Upper lobe of right lung (tissue), 1 donor: ENCODE measurements at places on chromosomes 1 and 21. TPM values are rescaled to one million over a fixed set of nuclear protein-coding genes. Genes with fewer than 3 reads are reported as not detected.

BATF3 gene
- 10.0 TPM for total RNA-seq

NID1 gene
- 60.5 TPM for total RNA-seq

DHDDS gene
- 41.1 TPM for total RNA-seq

KCNK1 gene
- total RNA-seq, result 7.3 TPM

ACTN2 gene
- total RNA-seq, result 2.8 TPM

PCBP3 gene
- total RNA-seq, result 3.8 TPM

GBP7 gene
- 0.32 TPM for total RNA-seq

KRTAP19-1 gene
- total RNA-seq, result not detected

GRCh38 chr1:8435569-8436071 lies 117.7 kb downstream of the SLC45A1 start:
- no peaks in the 10 kb centered on the region for H3K36me3 ChIP-seq
- no peak overlapping the region for H3K4me3 ChIP-seq
- no peak for DNase-seq
- H3K27me3 ChIP-seq, result no peaks in the 10 kb centered on the region
- no peak overlapping the region for H3K27ac ChIP-seq
- peaks cover 16% of the 10 kb centered on the region for H3K4me1 ChIP-seq

DNA sequence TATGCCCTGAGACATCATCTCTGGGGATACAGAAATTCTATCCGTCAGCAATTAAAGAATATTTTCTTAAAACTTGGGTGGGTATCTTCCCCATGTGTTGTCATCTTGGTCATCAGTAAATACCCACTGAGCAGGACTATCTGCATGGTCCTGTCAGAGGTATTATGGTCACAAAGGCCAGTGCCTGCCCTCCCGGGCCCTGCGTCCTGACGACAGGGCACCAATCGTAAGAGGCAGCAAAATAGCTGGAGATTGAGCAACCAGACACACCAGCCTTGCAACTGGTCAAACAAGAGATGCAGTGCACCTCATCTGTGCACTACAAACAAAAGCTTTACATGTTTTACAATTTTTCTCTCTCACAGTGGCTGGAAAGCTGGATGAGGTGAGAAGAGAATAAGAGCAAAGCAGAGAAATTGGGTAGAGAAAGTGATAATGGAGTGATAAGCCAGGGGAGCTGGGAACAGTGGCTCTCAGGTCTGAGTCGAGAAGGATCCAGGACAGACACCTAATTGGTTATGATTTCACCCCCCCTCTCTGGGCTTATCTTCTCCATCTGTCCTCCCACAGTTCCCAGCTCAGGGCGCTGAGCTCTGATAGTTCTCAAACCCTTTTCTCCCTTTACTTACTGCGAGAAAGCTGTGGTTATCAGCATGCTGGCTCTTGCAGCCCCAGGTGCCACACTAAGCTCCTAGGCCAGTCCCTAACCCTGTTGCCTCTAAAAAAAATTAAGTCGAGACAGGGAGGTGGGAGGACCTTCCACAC lies 8.8 kb upstream of the SRP9 start:
- peaks cover 54% of the 10 kb centered on the region for H3K4me1 ChIP-seq
- H3K27ac ChIP-seq, result peak overlapping the region; percentile 75
- H3K27me3 ChIP-seq, result no peaks in the 10 kb centered on the region
- no peaks in the 10 kb centered on the region for H3K36me3 ChIP-seq
- no peak overlapping the region for H3K4me3 ChIP-seq

DNA sequence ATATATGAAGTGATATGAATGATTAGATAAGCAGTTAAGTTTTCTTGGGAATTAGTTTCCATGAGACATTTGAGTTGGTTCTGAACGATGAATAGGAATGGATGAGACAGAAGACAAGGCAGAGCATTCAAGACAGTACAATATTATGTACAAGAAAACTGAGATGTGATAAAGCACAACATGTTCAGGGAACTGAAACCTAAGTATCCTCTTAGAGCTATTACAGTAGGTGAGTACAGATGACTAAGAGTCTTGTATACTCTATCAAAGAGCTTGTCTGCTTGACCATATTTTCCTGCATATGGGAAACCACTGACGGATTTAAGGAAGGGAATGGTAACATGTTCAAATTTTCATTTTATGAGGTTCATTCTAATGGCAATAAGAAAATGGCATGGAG lies 61.6 kb downstream of the NME7 start:
- no peak overlapping the region for H3K27ac ChIP-seq
- H3K36me3 ChIP-seq, result no peaks in the 10 kb centered on the region
- no peak for DNase-seq
- H3K27me3 ChIP-seq, result no peaks in the 10 kb centered on the region
- no peak overlapping the region for H3K4me3 ChIP-seq
- H3K4me1 ChIP-seq, result no peaks in the 10 kb centered on the region

DNA sequence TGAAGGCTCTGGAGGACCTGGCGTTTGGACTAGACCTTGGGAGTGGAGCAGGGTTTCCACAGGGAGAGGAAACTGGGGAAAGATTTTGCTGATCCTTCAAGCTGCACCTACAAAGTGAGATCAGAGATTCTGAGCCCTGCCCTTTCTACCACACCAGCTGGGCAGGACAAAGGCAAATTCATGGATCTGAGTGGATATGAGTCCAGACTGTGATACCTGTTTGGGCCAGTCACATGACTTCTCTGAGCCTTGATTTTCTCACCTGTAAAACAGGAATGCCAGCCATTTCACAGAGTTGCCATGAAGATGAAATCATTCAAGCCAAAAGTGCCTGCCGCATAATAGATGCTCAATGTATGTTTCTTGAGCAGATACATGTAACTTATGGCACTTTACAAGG lies 4.9 kb upstream of the RASSF5 start:
- no peak overlapping the region for H3K4me3 ChIP-seq
- H3K4me1 ChIP-seq, result peaks cover 51% of the 10 kb centered on the region
- H3K27ac ChIP-seq, result no peak overlapping the region
- no peaks in the 10 kb centered on the region for H3K27me3 ChIP-seq
- no peaks in the 10 kb centered on the region for H3K36me3 ChIP-seq

- no peak overlapping the region for H3K4me3 ChIP-seq
- H3K4me1 ChIP-seq, result peaks cover 49% of the 10 kb centered on the region
- H3K36me3 ChIP-seq, result no peaks in the 10 kb centered on the region
- no peaks in the 10 kb centered on the region for H3K27me3 ChIP-seq
- H3K27ac ChIP-seq, result peak overlapping the region; percentile 24
Measured at GRCh38 chr1:8118031-8118451, 91.9 kb upstream of the ERRFI1 start.

DNA sequence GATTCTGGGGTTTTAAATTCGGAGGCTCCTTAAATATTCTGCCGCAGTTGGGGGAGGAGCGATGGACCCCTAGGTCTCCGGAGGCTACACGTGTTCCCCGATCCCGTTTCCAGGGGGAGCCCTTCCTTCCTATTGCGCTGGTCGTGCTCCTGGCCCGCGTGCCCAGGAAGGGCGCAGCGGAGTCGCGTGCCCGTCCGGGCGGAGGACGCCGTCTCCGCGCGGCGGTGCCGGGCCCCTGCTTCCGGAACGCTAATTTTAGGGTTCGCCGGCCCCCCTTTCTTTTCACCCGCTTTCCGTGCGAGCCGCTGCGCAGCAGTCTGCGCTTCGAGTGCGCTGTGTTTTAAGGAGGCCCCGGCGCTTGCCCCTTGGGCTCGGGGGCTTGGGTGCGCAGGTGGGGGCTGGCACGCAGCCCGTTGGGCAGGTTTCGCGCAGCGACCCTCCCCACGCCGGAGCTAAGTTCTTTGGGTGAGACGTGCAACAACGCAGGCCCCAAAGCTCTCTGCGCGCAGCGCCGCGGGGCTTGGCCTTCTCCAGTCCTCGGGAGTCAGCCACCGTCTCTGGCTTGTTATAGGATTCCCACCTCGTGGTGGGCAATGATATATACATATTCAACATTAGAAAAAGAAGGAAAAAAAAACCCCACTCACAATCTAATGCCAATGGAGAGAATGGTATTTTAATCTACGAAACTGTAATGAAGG lies 43.5 kb upstream of the DNAJC6 start:
- no peak for DNase-seq
- H3K27me3 ChIP-seq, result no peaks in the 10 kb centered on the region
- peak overlapping the region; percentile 53 for H3K27ac ChIP-seq
- H3K4me1 ChIP-seq, result peaks cover 20% of the 10 kb centered on the region
- H3K36me3 ChIP-seq, result no peaks in the 10 kb centered on the region

GRCh38 chr1:186994897-186995296 lies 166.1 kb downstream of the PLA2G4A start:
- no peak overlapping the region for H3K4me3 ChIP-seq
- H3K27ac ChIP-seq, result no peak overlapping the region
- H3K27me3 ChIP-seq, result no peaks in the 10 kb centered on the region
- DNase-seq, result no peak
- H3K4me1 ChIP-seq, result no peaks in the 10 kb centered on the region

DNA sequence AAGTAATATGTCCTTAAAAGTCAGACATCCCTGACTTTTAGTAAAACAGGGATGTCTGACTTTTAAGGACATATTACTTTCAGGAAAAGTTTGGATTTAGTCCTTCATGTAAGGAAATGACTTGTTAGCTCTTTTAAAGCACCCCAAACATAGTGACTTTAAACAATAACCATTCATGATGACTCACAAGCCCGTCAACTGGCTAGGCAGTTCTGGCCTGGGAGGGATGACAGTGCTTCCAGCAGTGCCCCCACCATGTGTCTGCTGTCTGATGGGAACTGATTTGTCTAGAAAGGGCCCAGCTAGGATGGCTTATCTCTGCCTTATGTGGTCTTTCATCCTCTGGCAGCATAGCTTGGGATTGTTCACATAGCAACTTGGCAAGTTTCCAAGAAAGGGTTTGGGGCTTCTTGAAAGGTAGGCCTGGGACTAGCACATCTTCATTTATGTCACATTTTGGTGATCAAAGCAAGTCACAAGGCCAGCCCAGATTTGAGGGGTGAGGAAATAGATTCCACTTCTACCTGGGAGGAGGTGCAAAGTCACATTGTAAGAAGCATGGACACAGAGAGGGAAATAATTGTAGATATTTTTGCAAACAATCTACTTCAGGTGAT lies 143.5 kb downstream of the C1orf94 start:
- DNase-seq, result no peak
- no peaks in the 10 kb centered on the region for H3K36me3 ChIP-seq
- H3K27ac ChIP-seq, result no peak overlapping the region
- no peak overlapping the region for H3K4me3 ChIP-seq

GRCh38 chr1:90074970-90075391 lies 80.1 kb downstream of the ZNF326 start:
- no peak for DNase-seq
- H3K4me1 ChIP-seq, result no peaks in the 10 kb centered on the region
- no peak overlapping the region for H3K4me3 ChIP-seq
- no peaks in the 10 kb centered on the region for H3K36me3 ChIP-seq
- H3K27ac ChIP-seq, result no peak overlapping the region

DNA sequence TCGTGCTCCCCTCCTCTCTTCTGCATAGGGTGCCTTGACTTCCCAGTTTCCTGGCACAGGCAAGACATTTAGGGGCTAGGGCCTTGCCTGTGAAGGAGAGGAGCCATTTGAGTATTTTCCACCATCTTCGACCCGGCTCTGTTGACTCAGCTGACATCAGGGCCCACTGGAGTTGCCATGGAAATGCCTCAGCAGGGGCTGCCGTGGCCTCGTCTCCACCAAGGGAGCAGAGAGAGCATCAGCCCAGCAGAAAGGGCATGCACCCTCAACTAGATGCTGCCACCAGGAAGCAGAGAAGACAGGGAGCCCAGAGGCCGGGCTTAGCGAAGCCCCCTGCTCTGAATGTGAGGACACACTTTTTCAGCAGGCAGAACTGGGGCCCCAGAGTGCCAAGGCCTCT lies 101.9 kb upstream of the ACTL8 start:
- no peaks in the 10 kb centered on the region for H3K4me1 ChIP-seq
- DNase-seq, result no peak
- H3K27me3 ChIP-seq, result no peaks in the 10 kb centered on the region
- H3K4me3 ChIP-seq, result no peak overlapping the region
- H3K36me3 ChIP-seq, result peaks cover 62% of the 10 kb centered on the region

DNA sequence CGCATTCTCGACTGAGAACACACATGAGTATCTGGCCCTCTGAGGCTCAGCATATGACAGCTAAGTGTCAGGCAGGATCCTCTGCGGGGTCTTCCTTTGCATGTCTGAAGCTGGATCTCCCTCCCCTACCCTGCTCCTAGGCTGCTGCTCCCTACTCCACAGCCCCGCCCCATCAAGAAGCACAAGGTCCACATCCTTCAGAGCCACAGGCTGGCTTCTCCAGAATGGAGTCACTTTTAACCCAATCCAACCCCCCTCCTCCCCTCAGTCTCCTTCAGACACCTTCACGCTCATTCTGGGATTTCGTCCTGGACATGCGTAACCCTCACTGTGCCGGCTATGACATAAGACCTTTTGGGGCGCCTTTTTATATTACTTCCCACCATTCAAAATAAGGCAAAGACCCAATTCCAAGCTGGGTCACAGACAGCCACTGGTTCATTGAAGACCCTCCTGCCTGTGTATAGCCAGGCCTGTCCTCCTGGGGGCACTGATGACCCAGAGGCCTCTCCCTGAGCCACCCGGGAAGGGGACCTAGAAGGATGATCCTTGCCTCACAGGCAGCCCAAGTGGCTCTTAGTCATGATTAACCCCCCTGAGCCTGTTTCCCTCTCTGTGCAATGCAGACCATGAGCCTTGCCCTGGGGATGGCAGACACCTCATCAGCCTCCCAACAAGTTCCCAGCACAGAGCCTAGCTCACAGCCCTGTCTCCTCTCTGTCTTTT lies 4.7 kb downstream of the ADGRB2 start:
- no peak for DNase-seq
- peaks cover 16% of the 10 kb centered on the region for H3K4me1 ChIP-seq
- H3K36me3 ChIP-seq, result no peaks in the 10 kb centered on the region
- peaks cover 18% of the 10 kb centered on the region for H3K27me3 ChIP-seq

DNA sequence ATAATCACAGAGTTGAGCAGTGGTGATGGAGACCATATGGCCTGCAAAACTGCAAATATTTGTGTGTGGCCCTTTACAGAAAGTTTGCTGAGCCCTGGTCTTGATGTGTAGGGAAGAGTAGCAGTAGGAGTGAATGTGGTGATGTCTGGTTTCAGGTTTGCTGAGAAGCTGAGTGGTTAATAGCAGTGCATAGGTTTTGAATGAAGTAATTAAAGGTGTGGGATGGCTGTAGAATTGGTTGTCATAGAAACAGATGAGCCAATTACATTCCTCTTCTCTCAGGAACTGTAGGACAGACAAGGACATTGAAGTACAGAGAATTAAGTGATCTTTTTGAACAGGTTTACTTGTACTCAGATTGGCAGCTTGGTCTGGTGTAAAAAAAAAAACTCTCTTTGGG lies 37.4 kb downstream of the PRDM2 start:
- DNase-seq, result no peak
- no peak overlapping the region for H3K4me3 ChIP-seq
- no peak overlapping the region for H3K27ac ChIP-seq
- peaks cover 4% of the 10 kb centered on the region for H3K4me1 ChIP-seq

GRCh38 chr21:43361127-43361492 lies 65.8 kb downstream of the SIK1 start:
- DNase-seq, result no peak
- H3K27me3 ChIP-seq, result no peaks in the 10 kb centered on the region
- H3K27ac ChIP-seq, result peak overlapping the region; percentile 83
- H3K4me3 ChIP-seq, result peak overlapping the region; percentile 31
- peaks cover 14% of the 10 kb centered on the region for H3K4me1 ChIP-seq
